ENCODE measurements at places on chromosomes 1 and 21. TPM values are rescaled to one million over a fixed set of nuclear protein-coding genes. Genes with fewer than 3 reads are reported as not detected.

DNA sequence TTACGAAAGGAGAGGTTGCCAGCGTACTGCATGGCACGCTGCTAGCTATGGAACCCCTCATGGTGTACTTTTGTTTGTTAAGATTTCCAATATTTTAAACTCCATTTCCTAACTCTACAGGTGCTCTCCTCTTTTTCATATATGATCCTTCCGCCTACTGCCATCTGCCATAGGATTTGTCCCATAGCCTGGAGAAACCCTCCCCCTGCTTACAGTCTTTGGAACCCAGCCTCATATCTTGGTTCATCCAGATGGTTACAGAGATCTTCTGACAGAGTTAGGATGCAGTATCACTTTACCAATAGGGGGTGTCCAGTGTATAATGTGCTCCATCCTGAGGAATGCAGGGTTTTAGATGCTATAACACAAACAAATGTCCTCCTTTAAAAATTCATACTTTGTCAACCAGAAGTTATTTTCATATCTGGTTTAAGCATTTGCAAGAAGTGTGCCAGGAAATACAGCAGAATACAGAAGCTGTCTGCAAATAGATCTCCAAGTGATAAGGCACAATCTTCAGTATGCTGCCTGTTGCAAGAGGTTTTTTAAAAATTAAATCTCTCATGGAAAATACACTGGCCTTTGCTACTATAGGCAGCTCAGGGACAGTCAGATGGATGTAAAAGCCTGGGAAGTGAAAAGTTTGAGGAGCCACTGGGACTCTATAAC is 377.8 kb downstream of the KCNH1 start:
- no peak for DNase-seq

GRCh38 chr1:50930965-50931737 is 28.9 kb downstream of the FAF1 start:
- DNase-seq, result peak; percentile 19

Gene PTAFR
- 0.17 TPM for polyA plus RNA-seq

GRCh38 chr1:144101397-144102045 is 129.7 kb upstream of the FAM72C start:
- no peak for DNase-seq

Gene FOXO6
- polyA plus RNA-seq, result not detected

Gene TRIM45
- 5.1 TPM for polyA plus RNA-seq

Gene KLHDC9
- 0.70 TPM for polyA plus RNA-seq

Gene CFHR5
- polyA plus RNA-seq, result not detected

DNA sequence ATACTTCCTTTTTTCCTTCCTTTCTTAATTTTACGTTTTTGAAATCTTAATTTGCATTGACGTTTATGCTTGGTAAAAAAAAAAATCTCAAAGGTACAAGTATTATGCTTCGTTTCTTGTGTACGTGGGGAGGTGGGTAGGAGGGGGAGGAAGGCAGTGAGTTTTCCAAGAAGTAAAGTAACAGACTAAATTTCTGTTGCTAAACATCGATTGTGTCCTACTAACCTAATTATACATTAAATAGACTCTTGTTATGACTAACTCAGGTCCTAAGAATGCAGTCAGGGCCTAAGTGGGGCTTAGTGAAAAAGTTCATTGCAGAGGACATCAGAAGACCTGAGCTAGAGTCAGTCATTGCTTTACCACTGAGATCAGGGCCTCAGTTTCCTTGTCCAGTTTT is 17.5 kb downstream of the NEK7 start:
- DNase-seq, result peak; percentile 43

Gene PRAMEF7
- not detected for polyA plus RNA-seq

GRCh38 chr1:186768906-186769305 is 59.8 kb upstream of the PLA2G4A start:
- no peak for DNase-seq

Gene CYP4A22
- not detected for polyA plus RNA-seq

DNA sequence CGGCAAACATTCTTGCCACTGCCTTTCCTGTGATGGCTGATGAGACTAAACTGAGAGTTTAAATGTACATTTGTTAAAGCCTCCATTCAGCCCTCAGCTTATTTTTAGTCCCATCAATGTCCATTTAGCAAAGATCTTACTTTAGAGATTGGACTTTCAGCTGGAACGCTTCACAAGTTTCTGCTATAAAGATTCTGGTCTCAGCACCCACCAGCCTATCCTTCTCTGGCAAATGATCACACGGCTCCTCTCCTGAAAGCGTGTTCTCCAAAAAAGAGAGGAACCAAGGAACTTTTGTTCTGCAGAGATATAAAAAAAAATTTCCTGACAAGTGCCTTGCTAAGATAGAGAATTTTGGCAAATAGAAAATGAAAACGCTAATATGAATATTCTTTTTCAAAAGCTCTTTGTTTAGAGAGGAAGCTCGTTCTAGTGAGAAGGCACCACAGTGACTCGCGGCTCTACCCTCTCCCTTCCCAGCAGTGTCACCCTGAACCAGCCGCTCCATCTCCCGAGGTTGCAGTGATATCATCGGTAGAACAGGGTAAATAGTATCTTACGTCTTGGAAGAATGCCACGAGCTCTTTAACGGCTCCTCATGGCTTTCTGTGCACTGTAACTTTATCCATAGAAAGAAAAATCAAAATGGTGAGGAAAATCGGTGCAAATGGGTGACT is 200.2 kb downstream of the APP start:
- DNase-seq, result no peak

Gene ZC3H12A
- 14.2 TPM for polyA plus RNA-seq

Gene FMO5
- polyA plus RNA-seq, result 0.50 TPM

GRCh38 chr21:43936247-43936967 is 71.4 kb downstream of the AGPAT3 start:
- DNase-seq, result no peak

Data from IMR-90 (cell line).